ENCODE measurements at places on chromosomes 2 and 18. TPM values are rescaled to one million over a fixed set of nuclear protein-coding genes. Genes with fewer than 3 reads are reported as not detected.

Gene DGKD
- total RNA-seq: 41.7 TPM

Gene CLEC4F
- not detected for total RNA-seq

Gene ZSWIM2
- total RNA-seq: not detected

GRCh38 chr2:161400076-161400475 lies 16.0 kb upstream of the TBR1 start:
- no peak for DNase-seq

GRCh38 chr2:173130496-173131465 lies 55.1 kb downstream of the MAP3K20 start:
- DNase-seq: no peak

DNA sequence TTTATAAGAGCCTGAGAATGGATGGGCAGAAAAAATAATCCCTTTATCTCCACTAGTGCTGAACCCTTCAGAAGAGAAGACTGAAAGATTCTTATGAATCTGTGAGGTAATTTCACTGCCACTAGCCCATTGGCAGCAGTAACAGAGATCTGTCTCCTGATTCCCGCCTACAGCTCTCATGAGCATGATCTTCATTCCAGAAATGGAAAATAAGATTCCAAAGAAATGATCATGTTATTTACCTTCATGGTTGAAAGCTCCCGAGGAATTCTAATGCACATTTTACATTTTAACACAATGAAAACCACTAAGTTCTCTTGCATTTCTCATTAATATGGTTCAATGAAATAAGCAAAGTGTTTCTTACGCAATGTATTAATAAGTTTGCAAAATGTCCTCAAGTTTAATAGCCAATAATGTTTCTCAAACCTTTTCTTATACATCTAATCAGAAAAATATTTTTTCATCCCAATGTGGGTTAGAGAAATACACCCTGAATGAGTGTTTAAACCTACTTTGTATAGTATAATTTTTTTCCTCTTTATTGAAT lies 905.6 kb downstream of the TMEM182 start:
- no peak for DNase-seq

DNA sequence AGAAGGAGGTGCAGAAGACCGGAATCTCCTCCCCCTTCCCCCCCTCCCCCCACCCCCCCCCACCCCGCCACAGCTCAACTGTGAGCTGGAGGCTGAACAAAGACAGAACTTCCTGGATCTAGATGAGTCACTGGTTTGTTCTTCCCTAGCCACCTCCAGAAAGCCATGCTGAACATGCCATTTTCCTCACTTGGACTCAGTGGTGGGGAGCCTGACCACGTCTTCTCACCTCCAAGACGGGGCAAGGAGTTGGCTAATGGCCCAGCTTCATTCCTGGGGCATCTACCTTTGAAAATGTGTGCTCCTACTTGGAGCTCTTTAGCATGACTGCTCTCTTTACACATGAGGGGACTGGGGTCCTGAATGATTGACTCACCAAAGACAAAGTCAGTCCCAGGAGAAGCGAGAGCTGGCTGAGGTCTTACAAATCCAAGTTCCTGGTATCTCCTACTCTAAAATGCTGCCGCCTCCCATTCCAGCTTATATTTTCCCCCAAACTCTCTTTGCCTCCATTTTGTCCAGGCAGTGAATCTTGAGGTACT lies 22.6 kb upstream of the FZD5 start:
- no peak for DNase-seq

- DNase-seq: no peak
These were observed 61.8 kb downstream of the ARHGEF4 start for GRCh38 chr2:130898553-130898952.

DNA sequence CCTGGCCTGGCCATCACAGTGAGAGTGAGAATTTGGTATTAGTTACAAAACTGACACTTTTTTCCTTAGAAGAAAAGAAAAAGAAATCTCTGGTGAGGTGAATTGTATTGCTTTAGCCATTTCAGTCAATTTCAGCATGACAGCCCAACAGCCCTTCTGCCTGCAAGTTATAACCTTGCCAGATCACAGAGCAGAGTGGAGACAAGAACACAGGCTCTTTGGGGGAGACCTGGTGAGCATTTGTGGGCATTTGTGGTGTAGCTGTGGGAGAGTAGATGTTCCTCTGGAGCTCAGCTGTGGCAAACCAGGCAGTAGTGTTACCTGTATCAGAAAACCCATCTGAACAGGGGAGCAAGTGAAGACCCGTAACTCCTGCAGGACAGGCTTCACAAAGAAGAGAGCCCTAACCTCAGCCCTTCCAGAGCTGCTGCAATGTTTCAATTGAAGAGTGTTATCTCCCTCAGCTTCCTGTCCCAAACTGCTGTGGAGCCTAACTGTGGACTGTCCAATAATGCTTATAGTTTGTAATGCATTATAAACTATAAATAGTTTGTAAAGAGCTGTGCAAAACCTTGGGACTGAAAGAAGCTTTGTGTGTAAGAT lies 22.8 kb upstream of the DLX1 start:
- no peak for DNase-seq

DNA sequence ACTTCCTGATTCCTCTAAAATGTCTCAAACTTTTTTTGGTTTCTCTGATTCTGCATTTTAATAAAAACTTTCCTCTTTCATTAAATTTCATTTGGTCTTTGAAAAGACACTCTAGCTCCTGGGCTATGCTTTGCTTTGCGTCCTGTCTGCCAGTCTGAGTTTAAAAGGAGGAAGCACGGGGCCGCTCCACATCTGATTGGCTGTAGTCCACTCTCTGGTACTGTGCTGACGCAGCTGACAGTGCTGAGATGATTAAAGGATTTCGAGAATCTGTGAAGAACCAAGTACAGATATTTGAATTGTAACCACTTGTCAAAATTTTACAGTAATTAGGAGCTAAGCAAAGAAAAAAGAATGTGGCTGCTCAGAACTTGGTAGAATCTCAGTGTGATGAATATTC lies 199.6 kb upstream of the HNMT start:
- no peak for DNase-seq
